Urothelium cell line (cell line): ENCODE measurements at places on chromosomes 3 and 15.

GRCh38 chr3:72227486-72228070 lies 442.6 kb upstream of the PROK2 start:
- no peak for DNase-seq

GRCh38 chr15:90959894-90960293 lies 5.2 kb downstream of the RCCD1 start:
- DNase-seq = no peak

DNA sequence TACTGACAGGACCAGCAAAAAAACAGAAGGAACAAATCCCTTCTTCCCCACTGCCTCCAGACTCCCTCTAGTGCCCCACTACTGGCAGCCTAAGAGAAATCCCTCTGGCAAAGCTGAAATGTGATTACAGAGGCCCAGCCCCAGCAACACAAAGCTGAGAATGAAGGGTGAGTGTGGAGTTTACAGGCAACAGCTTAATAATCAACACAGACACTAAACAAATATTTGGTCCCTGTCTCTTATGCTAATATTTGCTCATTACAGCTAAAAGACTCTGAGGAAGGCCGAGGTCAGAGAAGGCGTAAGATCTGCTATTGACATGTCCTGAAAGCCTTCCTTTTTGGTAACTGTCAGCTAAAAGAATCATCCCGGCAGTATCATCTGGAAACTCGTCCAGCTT lies 308.5 kb upstream of the RASGRP1 start:
- DNase-seq = no peak

GRCh38 chr15:57500979-57501576 lies 90.6 kb upstream of the MYZAP start:
- DNase-seq = no peak

GRCh38 chr3:146895026-146895749 lies 290.0 kb upstream of the PLSCR5 start:
- DNase-seq = no peak
